ENCODE measurements at places on chromosomes 1 and 21. TPM values are rescaled to one million over a fixed set of nuclear protein-coding genes. Genes with fewer than 3 reads are reported as not detected.

DNA sequence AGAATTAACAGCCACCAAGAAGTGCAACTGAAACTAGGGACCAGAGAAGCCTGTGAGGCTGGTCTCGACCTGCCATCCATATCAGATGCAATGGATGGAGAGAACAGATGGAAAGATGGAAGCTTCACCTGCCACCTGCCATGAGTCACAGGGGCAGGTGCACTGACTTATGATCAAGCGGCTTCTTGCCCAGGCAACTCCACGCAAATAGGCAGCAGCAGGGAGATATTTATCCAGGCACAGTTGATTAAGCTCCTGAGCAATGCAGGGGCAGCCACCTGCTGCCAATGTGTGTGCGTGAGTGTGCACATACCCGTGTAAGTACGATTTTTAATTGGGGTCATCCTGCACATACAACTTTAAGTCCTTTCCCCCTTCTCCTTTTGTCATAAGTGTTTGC is 174.2 kb downstream of the PTPRU start:
- no peak overlapping the region for H3K4me3 ChIP-seq
- no peak overlapping the region for H3K27ac ChIP-seq
- H3K4me1 ChIP-seq = no peaks in the 10 kb centered on the region
- no peak for DNase-seq
- peaks cover 42% of the 10 kb centered on the region for H3K27me3 ChIP-seq
- H3K36me3 ChIP-seq = no peaks in the 10 kb centered on the region

DNA sequence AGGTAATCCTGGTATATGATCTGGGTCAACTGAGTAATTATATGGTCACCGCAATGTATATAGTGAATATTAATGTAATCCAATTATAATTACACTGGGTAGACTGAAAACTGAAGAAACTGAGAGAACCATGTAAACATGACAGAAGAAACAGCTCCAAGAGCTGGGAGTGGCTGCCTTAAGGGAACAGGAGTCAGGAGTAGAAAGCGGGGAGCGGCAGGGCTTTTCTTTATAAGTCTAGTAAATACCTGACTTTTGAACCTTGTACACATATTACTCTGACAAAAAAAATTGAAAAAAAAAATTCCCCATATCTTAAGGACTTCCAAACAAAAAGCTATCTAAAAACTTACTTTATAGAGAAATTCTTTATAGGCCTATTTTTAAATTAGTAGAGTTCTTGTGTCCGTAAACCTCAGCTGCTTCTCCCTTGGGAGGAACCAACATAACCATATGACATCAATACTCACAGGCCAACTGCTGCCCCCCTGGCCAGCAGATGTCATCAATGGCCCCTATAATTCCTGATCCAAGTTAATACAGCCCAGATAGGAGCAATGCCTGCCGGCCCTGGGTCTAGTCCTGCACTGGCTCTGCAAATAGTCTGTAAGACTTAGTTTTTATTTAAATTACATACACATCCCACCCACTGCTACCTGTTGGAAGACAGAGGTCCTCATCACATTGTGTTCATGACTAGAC is 33.8 kb downstream of the THAP3 start:
- peaks cover 33% of the 10 kb centered on the region for H3K36me3 ChIP-seq
- no peak overlapping the region for H3K27ac ChIP-seq
- peaks cover 11% of the 10 kb centered on the region for H3K4me1 ChIP-seq
- no peak for DNase-seq

GJA8 gene
- not detected for total RNA-seq

- peaks cover 97% of the 10 kb centered on the region for H3K27me3 ChIP-seq
- H3K36me3 ChIP-seq = no peaks in the 10 kb centered on the region
- H3K4me1 ChIP-seq = peaks cover 42% of the 10 kb centered on the region
- DNase-seq = no peak
- no peak overlapping the region for H3K27ac ChIP-seq
These were observed 8.9 kb downstream of the SIM2 start for GRCh38 chr21:36707763-36708285.

GRCh38 chr21:15748586-15748985 is 18.8 kb downstream of the USP25 start:
- no peaks in the 10 kb centered on the region for H3K27me3 ChIP-seq
- H3K4me3 ChIP-seq = no peak overlapping the region
- H3K27ac ChIP-seq = no peak overlapping the region
- H3K4me1 ChIP-seq = peaks cover 84% of the 10 kb centered on the region
- H3K36me3 ChIP-seq = peaks cover 10% of the 10 kb centered on the region
- no peak for DNase-seq

- peaks cover 36% of the 10 kb centered on the region for H3K27me3 ChIP-seq
- no peaks in the 10 kb centered on the region for H3K4me1 ChIP-seq
- no peak overlapping the region for H3K27ac ChIP-seq
These were observed 20.4 kb upstream of the PLXNA2 start for GRCh38 chr1:208264469-208265121.

DAB1 gene
- 0.42 TPM for total RNA-seq

DNA sequence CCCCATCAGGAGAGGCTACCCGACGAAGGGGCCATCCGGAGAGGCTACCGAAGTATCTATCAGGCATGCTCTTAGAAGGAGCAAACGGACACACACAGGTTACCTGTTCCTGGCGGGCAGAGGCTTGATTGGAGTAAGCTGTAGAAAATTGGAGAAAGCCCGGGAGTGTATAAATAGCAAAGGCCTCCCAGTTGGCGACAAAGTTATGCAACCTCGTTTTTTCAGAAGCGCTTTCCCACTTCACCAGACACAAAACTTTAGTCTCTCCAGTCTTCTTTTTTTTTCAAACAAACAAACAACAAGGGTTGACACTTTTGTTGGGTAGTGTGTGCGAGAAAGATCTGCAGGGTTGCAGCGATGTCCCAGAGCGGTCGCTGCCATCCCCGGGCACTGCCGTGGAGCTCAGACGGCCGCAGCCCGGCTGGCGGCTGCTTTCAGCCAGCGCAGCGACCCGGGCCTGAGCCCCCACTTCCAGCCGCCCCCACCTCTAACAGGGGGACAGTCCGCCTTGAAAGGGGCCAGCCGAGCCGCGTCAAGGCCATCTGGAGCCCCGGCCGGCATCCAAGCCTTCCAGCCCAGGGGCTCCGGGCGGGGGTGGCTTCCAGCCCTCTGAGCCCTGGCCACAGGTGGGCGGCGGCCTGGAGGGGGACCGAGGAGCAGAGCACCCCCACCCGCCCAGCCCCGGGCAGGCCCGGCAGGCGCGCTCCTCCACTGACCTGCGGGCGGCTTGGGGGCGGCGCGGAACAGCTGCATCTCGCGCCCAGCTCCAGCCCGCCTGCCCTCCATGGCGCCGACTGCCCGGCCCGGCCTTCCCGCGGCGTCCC is 616 bp downstream of the MCOLN3 start:
- peaks cover 18% of the 10 kb centered on the region for H3K27me3 ChIP-seq
- H3K4me3 ChIP-seq = peak overlapping the region; percentile 76
- H3K4me1 ChIP-seq = peaks cover 23% of the 10 kb centered on the region
- H3K36me3 ChIP-seq = no peaks in the 10 kb centered on the region

BMP8B gene
- 0.41 TPM for total RNA-seq

DNA sequence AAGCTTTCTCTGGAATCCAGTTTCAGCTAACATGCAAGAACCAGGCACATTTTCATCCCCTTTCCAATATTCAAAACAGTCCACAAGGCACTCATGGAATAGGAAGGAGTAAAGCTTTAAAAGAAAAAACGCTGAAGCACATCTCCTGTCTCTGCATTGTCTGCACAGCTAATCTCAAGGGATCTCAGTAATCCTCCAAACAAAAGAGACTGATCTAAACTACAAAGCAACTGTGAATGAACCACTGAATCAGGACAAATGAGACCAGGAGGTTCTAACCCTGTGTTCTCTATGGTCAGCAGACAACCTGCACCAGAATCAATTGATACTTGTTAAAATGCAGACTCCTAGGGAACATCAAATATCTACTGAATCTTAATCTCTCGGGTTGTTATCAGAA is 399.0 kb downstream of the HHAT start:
- peaks cover 4% of the 10 kb centered on the region for H3K27me3 ChIP-seq
- H3K36me3 ChIP-seq = no peaks in the 10 kb centered on the region
- H3K4me1 ChIP-seq = no peaks in the 10 kb centered on the region
- DNase-seq = no peak
- H3K27ac ChIP-seq = no peak overlapping the region
- no peak overlapping the region for H3K4me3 ChIP-seq

- peaks cover 3% of the 10 kb centered on the region for H3K36me3 ChIP-seq
- peak overlapping the region; percentile 62 for H3K27ac ChIP-seq
- peak overlapping the region; percentile 71 for H3K4me3 ChIP-seq
- H3K27me3 ChIP-seq = no peaks in the 10 kb centered on the region
These were observed 23.0 kb upstream of the PADI1 start for GRCh38 chr1:17181781-17182464.

DNA sequence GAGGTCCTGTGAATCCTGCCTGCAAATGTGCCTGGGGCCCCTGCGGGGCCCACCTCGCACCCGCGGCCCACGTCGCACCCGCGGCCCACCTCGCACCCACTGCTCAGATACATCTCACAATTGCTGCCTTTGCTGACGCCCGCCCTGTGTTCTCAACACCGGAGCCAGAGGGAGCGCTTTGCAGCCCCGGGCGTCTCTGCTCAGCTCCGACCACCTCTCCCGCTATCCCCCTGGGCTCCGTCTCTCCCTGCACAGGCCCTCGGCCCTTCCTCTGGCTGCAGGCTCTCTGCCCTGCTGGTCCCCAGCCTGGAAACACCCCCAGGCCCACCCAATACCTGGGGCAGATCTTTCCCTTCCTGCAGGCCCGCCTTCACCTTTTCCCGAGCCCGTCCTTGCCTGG is 44.8 kb downstream of the TP73 start:
- peaks cover 1% of the 10 kb centered on the region for H3K27me3 ChIP-seq
- no peaks in the 10 kb centered on the region for H3K36me3 ChIP-seq
- peaks cover 6% of the 10 kb centered on the region for H3K4me1 ChIP-seq
- DNase-seq = no peak
- H3K27ac ChIP-seq = no peak overlapping the region

- no peak overlapping the region for H3K27ac ChIP-seq
- H3K4me1 ChIP-seq = peaks cover 3% of the 10 kb centered on the region
- no peak for DNase-seq
- H3K36me3 ChIP-seq = no peaks in the 10 kb centered on the region
- H3K27me3 ChIP-seq = peaks cover 14% of the 10 kb centered on the region
- no peak overlapping the region for H3K4me3 ChIP-seq
These were observed 9.1 kb upstream of the TMEM61 start for GRCh38 chr1:54971317-54971791.

DNA sequence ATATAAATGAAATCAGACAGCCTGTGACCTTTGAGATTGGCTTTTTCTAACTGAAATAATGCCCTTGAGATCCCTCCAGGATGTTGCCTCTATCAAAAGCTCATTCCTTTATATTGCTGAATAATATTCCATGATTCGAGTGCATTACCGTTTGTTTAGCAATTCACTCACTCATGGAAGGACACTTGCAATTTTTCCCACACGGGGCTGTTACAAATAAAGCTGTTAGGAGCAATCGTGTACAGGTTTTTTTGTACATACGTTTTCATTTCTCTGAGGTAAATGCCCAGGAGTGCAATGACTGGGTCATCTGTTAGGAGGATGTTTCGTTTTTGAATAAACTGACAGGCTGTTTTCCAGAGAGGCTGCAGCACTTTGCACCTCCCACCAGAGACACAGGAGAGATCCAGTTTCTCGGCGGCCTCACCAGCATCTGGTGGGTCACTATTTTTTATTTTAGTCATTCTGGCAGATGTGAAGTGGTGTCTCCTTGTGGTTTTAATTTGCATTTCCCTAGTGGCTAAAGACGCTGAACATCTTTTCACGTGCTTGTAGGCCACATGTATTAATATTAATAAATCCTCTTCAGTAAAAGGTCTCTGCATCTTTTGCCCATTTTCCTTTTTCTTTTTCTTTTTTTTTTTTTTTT is 11.0 kb downstream of the PRDM15 start:
- no peaks in the 10 kb centered on the region for H3K36me3 ChIP-seq
- peak overlapping the region; percentile 1 for H3K27ac ChIP-seq
- H3K4me3 ChIP-seq = no peak overlapping the region
- DNase-seq = no peak
- H3K4me1 ChIP-seq = peaks cover 44% of the 10 kb centered on the region

DNA sequence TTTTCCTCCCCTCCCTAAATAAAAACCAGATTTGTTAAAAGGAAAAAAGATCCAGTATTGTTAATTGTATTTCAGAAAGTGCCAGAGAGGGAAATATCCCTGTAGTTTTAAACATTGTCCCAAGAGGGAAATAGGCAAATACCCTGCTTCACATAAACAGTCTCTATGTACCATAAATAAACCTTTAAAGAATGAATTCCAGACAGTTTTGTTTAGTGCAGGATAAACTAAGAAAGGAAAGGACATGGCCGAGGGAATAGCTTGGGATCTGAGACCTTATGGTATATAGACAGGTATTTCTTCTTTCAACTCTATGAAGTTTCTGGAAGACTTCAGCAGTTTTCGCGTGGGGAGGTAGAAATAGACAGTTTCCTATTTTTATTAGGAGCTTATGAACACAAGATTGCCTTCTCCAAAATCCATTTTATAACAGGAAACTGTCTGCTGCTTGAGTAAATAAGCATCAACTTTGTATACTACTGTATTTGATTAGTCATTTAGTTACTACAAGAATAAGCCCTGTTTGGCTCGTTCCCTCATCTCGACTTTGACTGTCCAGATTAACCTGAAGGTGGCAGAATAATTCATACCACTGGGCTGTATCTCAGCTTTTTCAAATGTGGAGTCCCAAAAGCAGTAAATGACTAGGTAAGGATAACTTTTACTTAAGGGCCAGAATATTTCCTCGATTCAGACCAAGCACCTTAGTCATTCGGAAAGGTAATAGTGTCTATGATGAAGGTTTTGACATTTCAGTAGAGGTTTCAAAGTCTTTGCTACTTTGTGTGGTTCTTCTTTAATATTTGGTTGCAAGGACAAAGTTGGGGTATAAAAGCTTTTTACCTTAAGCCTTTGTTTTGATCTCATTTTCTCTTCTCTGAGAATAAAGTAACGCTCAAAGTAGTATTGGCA is 177.5 kb downstream of the VPS13D start:
- peak overlapping the region; percentile 54 for H3K27ac ChIP-seq
- H3K27me3 ChIP-seq = no peaks in the 10 kb centered on the region
- DNase-seq = no peak
- peaks cover 21% of the 10 kb centered on the region for H3K4me1 ChIP-seq
- no peak overlapping the region for H3K4me3 ChIP-seq
- peaks cover 45% of the 10 kb centered on the region for H3K36me3 ChIP-seq

- H3K36me3 ChIP-seq = no peaks in the 10 kb centered on the region
- H3K4me1 ChIP-seq = no peaks in the 10 kb centered on the region
- no peak for DNase-seq
- no peaks in the 10 kb centered on the region for H3K27me3 ChIP-seq
- H3K27ac ChIP-seq = no peak overlapping the region
These were observed 43.6 kb downstream of the EPHB2 start for GRCh38 chr1:22754106-22754768.

TPTE gene
- not detected for total RNA-seq

PADI1 gene
- not detected for total RNA-seq

RXRG gene
- not detected for total RNA-seq

MCOLN2 gene
- total RNA-seq = 3.6 TPM

All from naive thymus-derived CD8-positive, alpha-beta T cell (primary cell).